ENCODE measurements at places on chromosomes 5 and 9. TPM values are rescaled to one million over a fixed set of nuclear protein-coding genes. Genes with fewer than 3 reads are reported as not detected.

- DNase-seq, result no peak
Observed at GRCh38 chr9:112601636-112602035, 115.0 kb downstream of the KIAA1958 start.

ADAMTS6 gene
- total RNA-seq, result 12.1 TPM

- no peak for DNase-seq
Observed at GRCh38 chr9:37999588-38000189, 69.3 kb downstream of the SHB start.

TAF9 gene
- 34.5 TPM for total RNA-seq

NIM1K gene
- not detected for total RNA-seq

DNA sequence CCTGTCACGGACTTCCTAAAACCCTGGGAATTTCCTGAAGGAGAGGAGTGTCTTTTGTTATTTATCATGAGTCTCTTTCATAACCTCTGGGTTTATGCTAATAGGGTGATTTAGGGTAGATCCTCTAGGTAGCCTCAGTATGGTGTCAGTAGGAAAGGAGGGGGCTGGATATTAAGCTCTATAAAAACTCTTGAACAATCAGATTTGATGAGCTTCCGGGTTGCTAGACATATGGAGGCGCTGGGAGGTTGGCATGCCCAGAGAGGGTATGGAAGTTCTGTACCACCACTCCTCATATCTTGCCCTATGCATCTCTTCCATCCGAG is 15.6 kb upstream of the PTBP3 start:
- no peak for DNase-seq

- no peak for DNase-seq
Observed at GRCh38 chr9:121021301-121021700, 28.8 kb downstream of the C5 start.

GRCh38 chr5:143980506-143980905 is 168.5 kb downstream of the HMHB1 start:
- DNase-seq, result no peak

GRCh38 chr5:145110181-145110580 is 725.0 kb downstream of the PRELID2 start:
- DNase-seq, result no peak

DNA sequence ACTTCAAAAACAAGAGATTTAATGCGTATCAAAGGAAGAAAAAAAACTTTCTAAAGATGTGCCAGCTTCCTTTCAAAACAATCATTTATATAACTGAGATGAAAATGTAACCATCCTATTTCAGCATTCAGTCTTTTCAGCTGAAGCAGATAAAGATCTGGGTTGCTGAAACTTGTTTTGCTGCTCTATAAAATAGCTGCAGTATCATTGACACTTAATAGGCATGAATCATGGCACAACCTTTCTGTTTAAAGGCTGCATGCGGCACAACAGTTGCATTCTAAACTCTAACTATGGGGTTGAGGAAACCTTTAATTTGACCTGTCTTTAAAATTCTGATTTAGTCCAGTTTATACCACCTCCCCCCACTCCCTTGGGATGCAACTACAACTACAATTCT is 196.7 kb downstream of the MPDZ start:
- no peak for DNase-seq

TAS2R1 gene
- not detected for total RNA-seq

DNA sequence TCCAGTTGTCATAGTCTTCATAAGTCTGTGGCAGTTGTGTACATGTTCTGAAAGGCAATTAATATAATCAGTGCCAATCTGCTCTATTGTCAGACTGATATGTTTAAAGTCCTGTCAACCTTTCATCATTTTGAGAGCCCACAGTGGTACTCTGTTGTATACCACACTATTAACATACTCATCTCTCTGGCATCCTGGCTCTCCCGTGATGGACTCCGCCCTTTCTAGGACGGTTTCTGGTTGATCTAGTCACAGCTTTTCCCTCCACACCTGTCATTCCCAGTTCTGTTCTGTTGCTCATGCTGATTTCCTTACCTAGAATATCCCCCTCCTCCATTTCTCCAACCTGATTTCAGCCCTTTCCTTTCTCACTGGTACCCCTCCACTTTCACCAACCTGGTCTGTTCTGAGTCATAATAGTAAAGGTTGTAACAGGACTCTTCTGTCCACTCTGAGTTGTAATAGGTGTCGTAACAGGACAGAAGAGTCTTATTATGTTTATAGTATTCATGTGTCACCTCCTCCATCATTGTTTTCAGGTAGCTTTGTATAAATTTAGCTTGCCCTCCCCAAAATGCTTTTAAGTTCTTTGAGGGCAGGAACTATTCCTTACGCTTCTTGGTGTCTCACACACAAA is 4.1 kb downstream of the PTCD2 start:
- no peak for DNase-seq

DNA sequence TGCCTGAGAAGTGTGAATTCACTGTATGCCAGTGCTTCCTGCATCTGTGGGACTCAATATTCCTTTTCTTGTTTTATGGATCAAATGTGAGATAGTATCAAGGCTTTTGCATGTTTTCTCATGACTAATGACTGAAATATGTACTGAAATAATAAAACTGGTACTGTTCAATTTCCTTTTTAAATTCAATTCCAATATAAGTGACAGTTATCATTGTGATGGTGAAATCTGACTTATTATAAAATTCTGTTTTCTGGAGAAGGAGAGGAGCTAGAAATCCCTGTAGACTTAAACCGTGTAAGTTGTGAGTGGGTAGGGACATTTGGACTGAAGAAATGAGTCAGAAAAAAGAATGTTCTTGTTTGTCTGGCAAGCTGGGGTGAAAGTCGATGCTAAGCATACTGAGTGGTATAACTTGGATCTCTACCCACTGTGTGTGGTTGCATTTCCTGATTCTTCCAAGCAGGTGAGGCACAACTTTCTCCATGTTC is 245.2 kb downstream of the EFNA5 start:
- peak; percentile 83 for DNase-seq

DNA sequence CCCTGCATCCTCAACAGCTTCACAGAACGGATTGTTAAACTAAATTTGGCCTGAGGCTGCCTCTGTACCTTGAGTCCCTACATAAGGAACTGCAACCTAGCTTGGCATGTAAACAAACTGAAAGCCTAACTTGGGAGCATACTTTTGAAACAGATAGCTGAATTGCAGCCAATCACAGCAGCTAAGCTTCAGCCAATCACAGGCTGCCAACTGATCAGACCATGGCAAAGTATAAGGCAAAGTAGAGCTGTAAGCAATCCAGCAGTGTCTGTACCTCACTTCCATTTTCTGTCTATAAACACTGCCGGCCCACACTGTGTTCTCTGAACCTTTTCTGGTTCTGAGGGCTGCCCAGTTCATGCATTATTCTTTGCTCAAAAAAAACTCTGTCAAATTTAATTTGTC is 8.9 kb upstream of the ZNF483 start:
- DNase-seq, result no peak

AUH gene
- total RNA-seq, result 13.8 TPM

DCANP1 gene
- total RNA-seq, result not detected

GFI1B gene
- total RNA-seq, result not detected

CDC20B gene
- not detected for total RNA-seq

- DNase-seq, result no peak
Observed at GRCh38 chr5:106940986-106941385, 729.8 kb downstream of the EFNA5 start.

DNA sequence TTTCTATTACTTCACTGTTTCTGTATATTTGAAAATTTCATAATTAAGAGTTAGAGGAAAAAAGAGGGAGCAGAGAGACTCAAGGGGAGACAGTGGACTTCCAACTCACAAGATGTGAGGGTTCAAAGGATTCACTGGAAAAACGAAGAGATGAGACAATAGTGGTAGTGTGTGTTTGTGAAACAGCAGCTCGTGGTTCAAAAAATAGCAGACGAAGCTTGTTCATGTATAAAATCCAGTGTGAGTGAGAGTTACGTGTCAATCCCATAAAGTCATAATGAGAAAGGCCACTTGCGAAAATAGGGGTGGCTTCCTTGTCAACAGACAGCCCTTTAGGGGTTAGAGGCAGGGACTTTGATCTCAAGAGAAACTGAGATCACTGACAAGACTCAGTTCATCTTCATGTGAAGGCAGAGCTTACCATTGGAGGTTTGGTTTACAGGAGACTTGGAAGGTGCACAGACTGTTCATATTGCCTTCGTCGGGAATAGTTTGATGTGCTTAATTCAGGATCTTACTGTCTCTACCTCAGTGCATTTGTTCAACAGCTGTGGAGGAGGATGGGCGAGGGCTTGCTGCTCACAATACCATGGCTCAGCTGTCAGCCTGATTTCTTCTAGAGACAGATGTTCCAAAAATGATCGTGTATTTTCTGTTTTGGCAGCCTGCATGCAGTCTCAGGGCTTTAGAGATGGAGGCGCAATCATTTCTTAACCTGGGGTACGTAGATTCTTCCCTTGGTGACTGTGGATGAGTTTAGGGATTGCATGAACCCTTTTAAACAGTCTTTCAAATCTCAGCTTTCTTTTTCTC is 105.7 kb upstream of the KLF9 start:
- no peak for DNase-seq

DNA sequence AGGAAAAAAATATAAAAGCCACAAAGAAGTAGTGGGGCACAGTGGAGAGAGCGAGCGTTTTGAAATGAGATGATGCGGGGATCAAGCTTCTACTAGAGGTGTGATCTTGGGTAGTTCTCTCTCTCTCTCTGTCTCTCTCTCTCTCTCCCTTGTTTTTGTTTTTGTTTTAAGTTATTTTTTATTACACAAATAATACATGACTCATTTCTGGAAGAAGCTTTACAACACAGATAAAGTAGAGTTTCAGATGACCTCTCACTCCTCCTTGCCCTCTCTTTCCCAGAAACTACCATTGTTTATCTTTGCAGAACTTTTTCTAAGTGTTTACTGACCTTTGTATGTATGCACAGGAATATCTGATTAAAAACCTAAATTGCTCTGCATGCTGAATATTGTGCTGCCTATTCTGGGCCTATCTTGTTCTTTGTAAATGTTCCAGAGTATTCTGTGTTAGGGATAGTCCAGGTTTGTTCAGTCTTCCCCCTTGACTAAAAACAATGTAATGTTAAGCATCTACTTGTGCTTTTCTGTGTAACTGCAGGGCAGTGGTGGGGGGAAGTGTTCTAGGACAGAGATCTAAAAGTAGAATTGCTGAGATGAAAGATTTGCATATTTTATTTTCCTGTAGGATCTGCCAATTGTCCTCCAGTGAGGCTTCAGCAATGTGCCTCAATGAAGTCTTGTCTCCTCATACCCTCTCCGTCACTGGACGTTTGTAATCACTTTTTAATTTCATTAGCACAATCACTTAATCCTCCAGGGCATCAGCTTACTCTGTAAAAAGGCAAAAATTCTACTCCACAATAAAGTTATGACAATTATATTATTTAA is 52.0 kb downstream of the FYB1 start:
- DNase-seq, result no peak

DNA sequence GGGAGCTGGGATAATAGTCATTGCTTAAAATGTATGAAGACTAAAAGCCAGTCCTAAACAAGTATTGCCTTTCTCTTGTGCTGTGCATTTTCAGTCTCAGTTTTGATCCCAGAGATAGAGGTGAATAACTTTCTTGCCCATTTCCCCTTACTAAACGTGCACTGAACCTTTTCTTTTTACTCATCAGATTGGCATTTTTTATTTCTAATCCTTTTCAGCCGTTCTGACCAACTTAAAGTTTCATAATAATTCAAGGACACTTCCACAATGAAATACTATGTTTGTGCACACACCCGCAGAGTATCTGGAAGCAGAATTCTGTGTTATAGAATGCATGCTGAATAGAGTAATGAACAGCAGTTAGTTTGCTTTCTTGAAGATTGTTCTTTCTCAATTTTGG is 343.6 kb downstream of the LRRC70 start:
- peak; percentile 40 for DNase-seq

DNA sequence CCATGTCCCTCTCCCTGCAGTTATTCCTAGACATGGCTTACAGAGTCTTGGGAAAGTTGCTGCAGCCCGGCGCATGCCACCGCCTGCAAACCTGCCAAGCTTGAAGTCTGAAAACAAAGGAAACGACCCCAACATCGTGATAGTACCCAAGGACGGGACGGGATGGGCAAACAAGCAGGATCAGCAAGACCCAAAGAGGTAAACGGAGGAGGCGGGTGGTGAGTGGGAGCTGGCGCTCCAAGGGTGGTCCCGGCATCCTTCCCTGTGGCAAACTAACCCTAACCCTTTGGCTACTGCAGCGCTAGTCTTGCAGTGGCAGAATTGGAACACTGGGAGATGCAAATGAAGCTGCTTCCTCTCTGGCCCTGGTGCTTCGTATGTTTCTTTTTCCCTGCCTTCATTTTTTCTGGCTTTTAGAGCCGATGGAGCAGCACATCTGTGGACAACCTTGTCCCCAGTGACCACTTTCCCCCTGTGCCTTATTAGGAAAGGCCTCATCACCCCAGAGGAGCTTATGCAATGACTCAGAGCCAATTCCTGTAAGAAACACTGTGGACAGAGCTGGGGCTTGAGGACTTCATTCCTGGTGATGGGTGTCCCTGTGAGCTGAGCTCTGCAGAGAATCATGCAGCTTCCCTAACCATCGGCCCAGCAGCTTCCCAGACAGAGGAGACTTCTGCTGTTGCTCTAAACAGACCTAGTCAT is 38.9 kb downstream of the PRRC2B start:
- no peak for DNase-seq

- no peak for DNase-seq
Observed at GRCh38 chr5:58090704-58091103, 369.2 kb downstream of the PLK2 start.

GRCh38 chr5:152542741-152543140 is 137.7 kb upstream of the NMUR2 start:
- DNase-seq, result no peak

GRCh38 chr5:133400120-133400519 is 212.2 kb downstream of the FSTL4 start:
- no peak for DNase-seq

DNA sequence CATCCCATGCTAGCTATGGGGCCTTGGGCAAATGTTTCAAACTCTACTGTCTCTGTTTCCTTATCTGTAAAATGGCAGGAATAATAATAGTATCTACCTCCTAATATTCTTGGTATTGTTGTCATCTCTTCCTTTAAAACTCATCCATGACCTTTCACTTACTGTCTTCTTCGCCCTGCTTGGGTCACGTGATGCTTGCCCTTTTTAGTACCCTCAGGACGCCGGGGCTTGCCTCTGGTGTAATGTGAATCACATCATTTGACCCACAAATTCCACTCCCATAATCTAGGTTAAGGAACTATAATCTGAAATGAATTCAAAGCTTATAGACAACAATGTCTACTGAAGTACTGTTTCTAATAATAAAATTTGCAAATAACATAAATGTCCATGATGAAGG is 162.7 kb downstream of the DRD1 start:
- no peak for DNase-seq

GRCh38 chr9:16241231-16241630 is 629.2 kb downstream of the BNC2 start:
- no peak for DNase-seq

WDR31 gene
- total RNA-seq, result 0.14 TPM

DPYSL3 gene
- 38.3 TPM for total RNA-seq

All from epithelial cell of proximal tubule (primary cell).